ENCODE measurements at places on chromosomes 1 and 21.

- DNase-seq: no peak
Measured at GRCh38 chr1:19980314-19980713, 896 bp upstream of the PLA2G2A start.

GRCh38 chr1:203630697-203631096 lies 4.1 kb downstream of the ATP2B4 start:
- no peak for DNase-seq

DNA sequence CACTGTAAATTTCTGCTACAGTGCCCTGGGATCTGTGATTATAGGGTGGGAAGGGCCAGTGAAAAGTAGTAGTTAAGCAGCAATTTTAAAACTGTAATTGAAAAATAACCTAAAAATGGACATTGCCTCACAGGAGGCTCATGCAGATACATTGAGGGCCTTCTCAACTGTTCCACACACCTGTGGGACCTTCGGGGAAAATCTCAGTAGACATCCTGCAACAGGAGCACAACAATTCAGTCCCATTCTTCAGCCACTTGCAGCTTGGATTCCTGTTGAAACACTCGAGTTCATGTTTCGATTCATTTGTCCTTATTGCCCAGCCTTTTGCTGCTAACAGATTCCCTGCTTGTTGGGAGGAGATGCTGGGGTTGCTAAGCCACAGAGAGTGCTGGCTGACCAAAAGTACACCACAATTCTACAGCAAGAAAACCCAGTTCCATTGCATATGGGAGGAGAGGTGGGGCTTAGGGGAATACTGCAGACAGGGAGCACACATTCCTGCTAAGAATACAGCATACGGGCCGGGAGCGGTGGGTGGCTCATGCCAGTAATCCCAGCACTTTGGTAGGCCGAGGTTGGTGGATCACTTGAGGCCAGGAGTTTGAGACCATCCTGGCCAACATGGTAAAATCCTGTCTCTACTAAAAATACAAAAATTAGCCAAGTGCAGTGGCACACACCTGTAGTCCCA lies 4.5 kb downstream of the TMCC2 start:
- DNase-seq: no peak

DNA sequence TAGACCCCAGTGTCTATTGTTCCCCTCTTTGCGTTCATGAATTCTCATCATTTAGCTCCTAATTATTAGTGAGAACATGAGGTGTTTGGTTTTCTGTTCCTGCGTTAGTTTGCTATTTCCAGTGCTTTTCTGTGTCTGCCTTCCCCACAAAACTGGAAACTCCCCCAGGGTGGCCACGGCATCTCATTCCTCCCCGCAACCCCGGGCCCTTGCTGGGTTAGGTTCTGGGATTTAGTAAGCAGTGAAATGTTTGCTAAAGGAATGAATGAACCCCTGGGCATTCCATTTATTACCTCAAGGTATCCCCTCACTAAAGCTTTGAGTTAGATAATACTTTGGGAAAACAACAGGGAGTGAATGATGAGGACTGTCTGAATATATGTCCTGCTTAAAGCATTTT lies 142.9 kb downstream of the GLUL start:
- DNase-seq: no peak

- DNase-seq: no peak
Measured at GRCh38 chr1:27650171-27650538, 15.2 kb upstream of the FGR start.

- DNase-seq: no peak
Measured at GRCh38 chr1:1922956-1923833, 4.1 kb upstream of the TMEM52 start.
